ENCODE measurements at places on chromosomes 12 and 14.

GRCh38 chr14:73770977-73771847 lies 57.0 kb upstream of the PNMA1 start:
- DNase-seq = no peak
- no peak overlapping the region for H3K4me3 ChIP-seq
- H3K36me3 ChIP-seq = peaks cover 19% of the 10 kb centered on the region
- H3K4me1 ChIP-seq = peaks cover 43% of the 10 kb centered on the region
- H3K27ac ChIP-seq = peak overlapping the region; percentile 86

- H3K4me3 ChIP-seq = no peak overlapping the region
- no peaks in the 10 kb centered on the region for H3K4me1 ChIP-seq
These were observed 224.1 kb upstream of the PLEKHG7 start for GRCh38 chr12:92478692-92479091.

DNA sequence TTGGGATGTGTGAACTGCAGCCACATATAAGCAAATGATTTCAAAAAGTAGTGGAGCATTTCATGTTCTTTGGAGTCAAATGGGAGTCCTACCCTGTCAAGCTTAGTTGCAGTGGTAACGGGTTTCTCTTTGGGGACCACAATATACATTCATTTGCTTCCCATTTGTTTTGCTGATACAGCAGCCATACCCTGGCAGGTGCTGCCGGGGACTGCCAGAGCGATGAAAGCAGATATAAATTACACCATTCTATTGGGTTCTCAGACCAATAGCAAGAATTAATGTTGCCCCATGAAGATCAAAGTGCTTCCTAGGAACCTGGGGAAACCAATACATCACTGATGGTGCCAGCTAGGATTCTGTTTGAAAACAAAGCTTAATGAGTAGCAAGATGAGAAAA lies 1621.5 kb upstream of the FLRT2 start:
- H3K27me3 ChIP-seq = no peaks in the 10 kb centered on the region
- H3K27ac ChIP-seq = no peak overlapping the region
- no peaks in the 10 kb centered on the region for H3K4me1 ChIP-seq
- no peaks in the 10 kb centered on the region for H3K36me3 ChIP-seq
- no peak for DNase-seq

DNA sequence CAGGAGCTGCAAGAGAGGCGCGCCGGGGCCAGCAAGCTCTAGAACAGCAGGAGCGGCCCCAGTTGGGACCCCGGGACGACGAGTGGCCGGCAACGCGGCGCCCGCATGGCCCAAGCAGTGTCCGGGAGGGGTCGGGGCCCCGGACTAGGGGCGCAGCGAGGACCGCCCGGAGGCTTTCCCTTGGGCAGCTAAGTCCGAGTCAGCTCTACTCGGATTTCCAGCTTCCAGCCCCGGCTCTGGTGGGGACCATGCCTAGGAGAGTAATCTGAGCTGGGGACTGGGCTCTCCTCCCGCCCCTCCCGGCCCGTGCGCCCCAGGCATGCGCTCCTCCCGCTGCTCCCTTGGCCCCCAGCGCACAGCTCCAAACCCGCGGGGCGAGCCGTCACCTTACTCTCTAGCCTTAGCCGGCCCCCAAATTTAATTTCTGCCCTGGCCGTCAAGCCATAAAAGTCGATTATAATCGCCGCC lies 41.6 kb upstream of the CAPRIN2 start:
- no peaks in the 10 kb centered on the region for H3K4me1 ChIP-seq
- DNase-seq = no peak
- peak overlapping the region; percentile 32 for H3K4me3 ChIP-seq
- H3K36me3 ChIP-seq = no peaks in the 10 kb centered on the region

DNA sequence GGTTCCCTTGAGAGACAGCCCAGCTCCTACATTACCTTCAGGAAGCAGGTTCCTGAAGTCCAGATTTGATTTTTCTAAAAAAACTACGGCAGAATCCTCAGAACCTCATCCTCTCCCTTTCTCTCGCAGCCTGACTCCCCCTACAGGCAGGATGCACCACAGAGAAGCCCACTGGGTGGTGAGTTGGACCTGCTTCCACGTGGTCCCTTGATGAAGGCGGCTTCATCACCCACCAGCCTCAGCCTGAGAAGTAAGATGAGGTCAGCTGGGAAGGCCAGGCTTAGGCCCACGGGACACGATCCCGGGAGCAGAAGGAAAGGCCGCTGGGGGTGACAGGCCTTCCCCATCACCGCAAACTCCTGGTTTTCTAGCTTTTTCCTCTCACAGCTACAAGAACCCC lies 83.0 kb downstream of the ACTN1 start:
- DNase-seq = no peak

DNA sequence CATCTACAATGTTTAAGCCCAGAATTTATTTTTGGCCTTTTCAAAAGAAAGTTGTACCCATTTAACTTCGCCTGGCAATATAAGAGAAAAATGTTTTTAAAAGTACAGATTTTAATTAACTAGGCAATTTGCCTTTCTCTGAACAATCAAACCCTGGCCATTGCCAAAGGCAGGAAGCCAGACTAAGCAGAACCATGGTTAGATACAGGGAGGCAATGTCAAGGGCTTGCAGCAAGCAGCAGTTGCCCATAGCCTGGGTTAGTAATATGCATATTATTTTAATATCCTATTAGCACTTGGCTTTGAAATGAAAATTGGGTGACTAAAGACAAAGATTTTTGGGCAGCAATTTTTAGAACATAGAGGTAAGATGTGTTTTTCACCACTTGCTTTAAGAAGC lies 51.1 kb upstream of the FRMD6 start:
- no peaks in the 10 kb centered on the region for H3K4me1 ChIP-seq
- no peak for DNase-seq
- no peaks in the 10 kb centered on the region for H3K36me3 ChIP-seq

DNA sequence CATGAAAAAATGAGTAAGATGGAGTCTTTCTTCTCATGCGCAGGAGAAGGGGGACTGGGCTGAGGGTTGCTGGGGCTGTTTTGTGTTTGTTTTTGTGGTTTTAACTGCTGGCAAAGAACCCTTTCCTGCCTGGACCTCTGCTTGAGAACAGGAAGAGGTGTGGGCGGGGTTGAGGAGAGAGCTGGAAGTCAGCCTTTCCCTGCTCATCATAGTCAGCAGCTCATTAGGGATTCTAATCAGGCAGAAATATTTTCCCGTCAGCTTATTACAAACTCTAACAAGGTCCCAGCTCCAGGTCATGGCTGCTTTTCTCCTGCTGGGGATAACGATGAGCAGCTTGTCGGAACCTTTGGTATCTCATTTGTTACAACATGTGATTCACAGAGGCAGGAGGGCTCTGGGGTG lies 185.0 kb upstream of the NRXN3 start:
- no peak overlapping the region for H3K27ac ChIP-seq
- H3K4me3 ChIP-seq = no peak overlapping the region
- no peaks in the 10 kb centered on the region for H3K4me1 ChIP-seq
- H3K36me3 ChIP-seq = no peaks in the 10 kb centered on the region

Measured in small intestine (tissue), 16 donors.